ENCODE measurements at places on chromosomes 5 and 9.
A peak's percentile ranks its signal among the peaks of the same experiment; 100 is the strongest.

DNA sequence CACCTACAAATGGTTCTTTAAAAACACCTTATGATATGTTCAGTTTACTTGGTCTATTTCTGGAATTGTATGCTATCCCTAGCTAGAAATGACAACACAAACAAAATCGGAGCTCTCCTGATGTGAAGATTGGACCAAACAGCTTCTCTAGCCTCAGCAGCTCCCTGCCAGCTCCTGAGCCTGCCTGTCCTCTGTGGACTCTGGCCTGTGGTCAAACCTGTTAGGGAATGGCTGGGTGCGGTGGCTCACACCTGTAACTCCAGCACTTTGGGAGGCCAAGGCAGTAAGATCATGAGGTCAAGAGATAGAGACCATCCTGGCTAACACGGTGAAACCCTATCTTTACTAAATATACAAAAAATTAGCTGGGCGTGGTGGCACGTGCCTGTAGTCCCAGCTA lies 195.3 kb downstream of the GAS1 start:
- DNase-seq, result no peak

- no peak for DNase-seq
These were observed 7.3 kb downstream of the TENT4A start for GRCh38 chr5:6720561-6720921.

DNA sequence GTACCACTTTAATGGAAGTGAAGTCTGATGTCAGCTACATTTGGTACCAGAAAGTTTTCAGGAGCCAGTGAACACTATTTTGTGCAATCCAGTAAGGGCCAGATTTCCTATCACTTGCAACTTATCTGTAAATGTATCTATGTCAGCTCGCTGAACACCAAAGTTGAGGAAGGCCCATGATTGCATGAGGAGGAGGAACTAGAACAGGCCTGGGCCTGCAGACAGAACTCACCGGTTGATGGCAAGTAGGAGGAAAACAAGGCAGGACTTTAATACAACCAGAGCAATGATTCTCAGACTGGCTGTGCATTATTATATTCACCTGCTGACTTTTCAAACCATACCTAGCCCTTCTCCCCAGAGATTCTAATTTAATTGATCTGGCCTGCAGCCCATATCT lies 540.2 kb downstream of the CETN3 start:
- DNase-seq, result no peak

GRCh38 chr9:119005162-119005561 lies 364.1 kb downstream of the BRINP1 start:
- peak; percentile 31 for DNase-seq

GRCh38 chr9:133577737-133578112 lies 31.5 kb downstream of the FAM163B start:
- DNase-seq, result no peak

DNA sequence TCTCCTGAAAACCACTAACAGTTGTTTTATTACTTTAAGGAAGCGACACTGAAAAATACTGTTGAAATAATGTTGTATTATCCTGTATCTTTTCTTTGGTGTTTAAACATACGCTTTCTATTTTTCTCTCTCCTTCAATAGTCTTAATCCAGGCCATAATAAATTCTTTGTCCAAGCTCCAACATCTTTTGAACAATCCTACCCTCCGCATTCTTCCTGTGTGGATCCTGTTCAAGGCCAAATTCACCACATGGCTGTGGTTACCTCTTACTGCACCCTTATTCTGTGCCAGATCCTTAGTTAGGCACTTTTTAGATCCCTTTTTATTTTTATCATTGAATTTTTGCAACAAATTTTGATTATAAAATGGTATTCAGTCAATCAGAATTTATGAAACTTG lies 1691.5 kb downstream of the MAT2B start:
- DNase-seq, result no peak
